ENCODE measurements at places on chromosomes 7 and 10. TPM values are rescaled to one million over a fixed set of nuclear protein-coding genes. Genes with fewer than 3 reads are reported as not detected.

RGR gene
- total RNA-seq: not detected

CALD1 gene
- total RNA-seq: 684 TPM

CNPY1 gene
- not detected for total RNA-seq

CC2D2B gene
- 0.07 TPM for total RNA-seq

RHOBTB1 gene
- total RNA-seq: 15.8 TPM

FASTK gene
- total RNA-seq: 75.0 TPM

FLNC gene
- 324 TPM for total RNA-seq

TMEM176A gene
- not detected for total RNA-seq

VENTX gene
- not detected for total RNA-seq

CYP26A1 gene
- not detected for total RNA-seq

HYAL4 gene
- not detected for total RNA-seq

EPHB6 gene
- 18.4 TPM for total RNA-seq

CALML5 gene
- not detected for total RNA-seq

TMEM130 gene
- total RNA-seq: 1.0 TPM

UTF1 gene
- total RNA-seq: not detected

KCNMA1 gene
- total RNA-seq: 116 TPM

CYP2C18 gene
- not detected for total RNA-seq

SPDYE9 gene
- not detected for total RNA-seq

FBXL13 gene
- 2.0 TPM for total RNA-seq

CTAGE6 gene
- 1.1 TPM for total RNA-seq

LYZL1 gene
- total RNA-seq: not detected

KMT2C gene
- total RNA-seq: 37.5 TPM

PCLO gene
- total RNA-seq: 0.03 TPM

Data from smooth muscle cell of the pulmonary artery (primary cell).